Stimulated activated CD8-positive, alpha-beta memory T cell treated with anti-CD3 and anti-CD28 coated beads, Interleukin-2, amount 100 ng/mL, for 1 hour (primary cell): ENCODE measurements at places on chromosomes 6 and 20.

GRCh38 chr6:121439475-121439874 lies 4.0 kb downstream of the GJA1 start:
- DNase-seq = no peak

- DNase-seq = no peak
Measured at GRCh38 chr6:160093061-160093460, 28.6 kb upstream of the SLC22A1 start.

- no peak for DNase-seq
Measured at GRCh38 chr6:105188251-105188650, 8.4 kb upstream of the POPDC3 start.

GRCh38 chr20:15603506-15603905 lies 969.7 kb downstream of the KIF16B start:
- DNase-seq = no peak

DNA sequence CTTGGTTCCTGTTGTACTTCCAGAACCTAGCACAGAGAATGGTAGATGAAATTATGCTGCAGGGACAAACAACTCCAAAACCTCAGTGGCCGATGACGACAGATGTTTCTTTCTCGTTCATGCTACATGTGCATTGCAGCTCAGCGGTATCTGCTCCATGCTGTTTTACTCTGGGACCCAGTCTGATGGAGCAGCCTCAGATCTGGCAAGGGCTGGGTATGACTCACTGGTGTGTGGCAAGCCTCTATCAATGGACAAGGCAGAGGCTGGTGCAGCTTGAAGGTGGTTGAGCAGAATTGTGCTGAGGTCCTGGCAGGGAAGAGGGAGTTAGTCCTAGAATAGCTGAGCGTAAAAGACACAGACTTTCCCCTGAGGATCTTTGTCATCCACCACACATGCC lies 10.3 kb upstream of the BLCAP start:
- DNase-seq = no peak

DNA sequence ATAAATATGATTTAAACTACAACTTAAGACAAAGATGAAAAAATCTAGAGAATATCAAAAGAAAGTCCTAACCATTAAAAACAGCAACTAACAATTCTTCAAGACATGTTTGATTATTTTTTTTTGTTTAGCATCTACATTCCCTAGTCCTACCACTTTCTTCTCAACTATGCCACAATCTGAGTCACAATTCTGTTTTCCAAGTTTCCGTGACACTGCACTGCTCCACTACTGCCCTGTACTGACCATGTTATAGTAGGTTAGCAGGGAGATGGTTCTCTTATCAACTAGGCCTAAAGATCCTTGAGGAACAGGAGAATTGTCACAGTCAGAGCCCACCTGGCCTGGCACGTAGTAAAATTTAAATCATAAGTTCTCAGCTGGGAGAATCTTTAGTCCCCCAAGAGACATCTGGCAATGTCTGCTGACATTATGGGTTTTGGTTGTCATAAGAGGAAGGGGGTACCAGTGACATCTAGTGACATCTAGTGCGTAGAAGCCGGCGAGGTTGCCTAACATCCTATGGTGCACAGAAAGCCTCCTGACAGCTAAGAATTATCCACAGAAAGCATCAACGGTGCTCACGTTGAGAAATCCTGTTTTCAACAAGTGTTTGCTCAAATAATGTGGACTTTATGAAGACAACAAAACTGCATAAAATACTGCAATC lies 100.5 kb downstream of the PDE10A start:
- DNase-seq = no peak

GRCh38 chr6:127637830-127638409 lies 60.9 kb downstream of the C6orf58 start:
- DNase-seq = no peak

DNA sequence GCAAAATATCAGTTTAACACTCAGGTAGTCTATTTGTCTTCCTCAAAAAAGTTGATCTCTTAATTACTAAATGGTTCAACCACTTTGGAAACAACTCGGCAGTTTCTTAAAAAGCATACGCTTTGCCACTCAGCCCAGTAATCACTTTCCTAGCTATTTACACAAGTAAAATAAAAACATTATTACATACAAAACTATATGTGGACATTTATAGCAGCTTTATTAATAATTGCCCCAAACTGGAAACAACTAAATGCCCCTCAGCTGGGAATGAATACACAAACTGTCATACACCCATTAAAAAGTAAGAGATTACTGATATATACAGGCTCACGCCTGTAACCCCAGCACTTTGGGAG lies 7.4 kb downstream of the EEF1A1 start:
- no peak for DNase-seq

- no peak for DNase-seq
Measured at GRCh38 chr6:46959419-46959818, 37.7 kb upstream of the ADGRF5 start.

DNA sequence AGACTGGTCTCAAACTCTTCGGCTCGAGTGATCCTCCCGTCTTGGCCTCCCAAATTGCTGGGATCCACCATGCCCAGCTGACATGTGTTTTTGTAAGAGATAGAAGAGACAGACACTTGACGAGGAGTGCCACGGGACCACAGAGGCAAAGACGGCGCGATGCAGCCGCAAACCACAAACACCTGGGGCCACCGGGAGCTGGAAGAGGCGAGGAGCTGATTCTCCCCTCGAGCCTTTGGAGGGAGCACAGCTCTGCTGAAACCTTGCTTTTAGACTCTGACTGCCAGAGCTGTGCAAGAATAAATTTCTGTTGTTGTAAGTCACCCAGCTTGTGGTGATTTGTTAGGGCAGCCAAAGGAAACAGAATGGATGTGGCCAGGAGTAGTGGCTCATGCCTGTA lies 46.9 kb downstream of the TFAP2C start:
- no peak for DNase-seq

DNA sequence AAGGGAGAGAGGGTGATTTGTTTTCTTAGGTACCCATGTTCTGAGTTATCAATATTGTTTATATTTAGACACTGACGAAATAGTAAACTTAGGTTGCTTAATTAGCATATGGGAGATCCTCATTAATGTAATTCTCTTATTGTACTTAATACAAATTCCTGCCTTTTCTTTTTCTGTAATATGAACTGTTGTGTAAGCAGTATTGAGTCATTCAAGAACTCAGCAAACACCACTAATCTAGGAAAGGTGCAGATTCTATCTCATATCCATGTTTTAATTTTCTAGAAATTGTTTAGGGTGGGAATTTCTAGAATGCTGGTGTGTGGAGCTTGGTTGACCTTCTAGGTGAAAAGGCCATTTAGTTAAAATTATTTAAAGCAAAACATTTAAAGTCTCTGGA lies 216.0 kb downstream of the ZFAND3 start:
- DNase-seq = no peak

DNA sequence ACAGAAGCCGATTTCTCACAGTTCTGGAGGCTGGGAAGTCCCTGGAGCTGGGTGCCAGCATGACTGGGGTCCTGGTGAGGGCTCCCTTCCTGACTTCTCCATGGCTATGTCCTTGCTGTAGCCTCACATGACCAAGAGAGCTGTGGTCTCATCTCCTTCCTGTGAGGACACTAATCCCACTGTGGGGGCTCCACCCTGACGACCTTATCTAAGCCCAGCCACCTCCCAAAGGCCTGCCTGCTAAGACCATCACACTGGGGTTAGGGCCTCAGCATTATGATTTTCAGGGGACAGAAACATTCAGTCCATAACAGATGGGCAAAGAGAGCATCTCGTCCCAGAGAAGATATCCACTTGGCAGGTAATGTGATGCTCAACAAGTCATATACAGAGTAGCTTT lies 16.8 kb downstream of the RPP40 start:
- DNase-seq = no peak

DNA sequence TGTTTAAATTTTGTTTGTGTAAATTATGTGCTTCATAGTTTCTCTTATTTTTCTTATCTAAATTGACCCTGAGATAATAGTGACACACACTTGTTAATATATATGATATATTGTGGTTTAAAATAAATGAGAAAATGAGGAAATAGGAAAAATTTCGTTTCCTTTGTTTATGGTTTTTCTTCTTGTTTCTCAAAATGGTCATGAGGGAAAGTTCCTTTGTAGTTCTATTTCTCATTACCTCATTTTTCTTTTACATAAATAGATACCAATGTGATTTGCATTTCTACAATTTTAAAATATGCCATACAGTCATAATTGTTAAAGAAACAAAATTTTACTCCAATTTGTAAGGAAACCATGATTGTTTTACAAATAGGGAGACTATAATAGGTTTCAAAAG lies 9.2 kb downstream of the OR2A4 start:
- no peak for DNase-seq

DNA sequence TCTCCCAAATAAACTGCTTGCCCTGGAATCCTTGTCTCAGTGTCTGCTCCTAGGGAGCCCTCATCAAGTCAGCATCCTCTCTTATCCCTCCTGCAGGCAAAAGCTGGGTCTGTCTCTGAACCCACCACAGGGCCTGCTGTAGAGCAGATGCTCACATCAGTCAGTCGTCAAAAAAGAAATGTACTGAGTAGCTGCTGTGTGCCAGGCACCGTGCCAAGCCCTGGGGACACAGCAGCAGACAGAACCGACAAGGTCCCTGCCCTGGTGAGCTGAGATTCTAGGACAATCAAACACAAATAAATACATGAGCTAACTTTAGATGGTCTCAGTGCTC lies 68.5 kb downstream of the EYA2 start:
- no peak for DNase-seq

DNA sequence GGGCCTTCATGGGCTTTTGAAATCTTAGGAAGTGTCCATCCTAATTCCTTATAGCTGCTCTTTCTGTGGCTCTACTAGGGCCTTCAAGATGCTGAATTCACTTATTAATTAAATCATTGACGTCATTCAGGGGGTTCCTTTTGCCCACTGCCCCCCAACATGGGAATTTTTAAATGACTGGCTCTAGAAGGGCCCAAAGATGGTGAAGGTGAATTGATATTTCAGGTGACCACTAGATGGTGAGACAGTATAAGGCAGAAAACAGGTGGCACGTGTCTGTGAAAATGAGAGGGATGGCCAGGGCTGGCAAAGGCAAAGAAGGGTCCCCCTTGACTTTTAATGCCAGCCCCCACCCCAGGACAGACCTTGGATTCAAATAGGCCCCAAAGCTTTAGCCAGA lies 11.8 kb downstream of the GNAS start:
- no peak for DNase-seq
